ENCODE measurements at places on chromosomes 5 and 9.

- no peak for DNase-seq
These were observed 42.6 kb downstream of the PSIP1 start for GRCh38 chr9:15468145-15468544.

- DNase-seq = no peak
These were observed 441.6 kb downstream of the GADD45G start for GRCh38 chr9:90046317-90046861.

- no peak for DNase-seq
These were observed 48.6 kb downstream of the PSMB7 start for GRCh38 chr9:124366476-124367220.

- DNase-seq = no peak
These were observed 316.0 kb downstream of the PDE4D start for GRCh38 chr5:59577485-59577884.
